ENCODE measurements at places on chromosomes 3 and 15.
A peak's percentile ranks its signal among the peaks of the same experiment; 100 is the strongest.

GRCh38 chr15:84654689-84655453 lies 788 bp upstream of the WDR73 start:
- DNase-seq, result peak; percentile 88

- DNase-seq, result no peak
These were observed 34.1 kb downstream of the MB21D2 start for GRCh38 chr3:192883512-192883911.

DNA sequence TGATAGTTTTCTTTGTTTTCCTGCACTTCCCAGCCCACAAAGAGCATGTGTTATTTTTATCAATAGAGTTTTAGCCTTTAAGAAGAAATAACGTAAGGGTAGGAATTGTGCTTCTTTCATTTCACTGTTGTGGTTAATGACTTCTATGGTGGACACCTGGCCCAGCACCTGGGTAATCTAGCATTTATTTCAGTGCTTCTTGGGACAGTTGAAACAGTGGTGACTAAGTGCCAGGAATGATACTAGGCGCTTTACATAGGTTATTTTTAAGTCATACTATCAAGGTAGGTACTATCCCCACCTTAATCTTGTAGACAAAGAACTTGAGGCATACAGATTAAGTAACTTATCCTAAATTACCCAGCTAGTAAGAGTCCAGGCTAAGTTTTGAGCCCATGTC lies 243.8 kb downstream of the SOX2 start:
- no peak for DNase-seq

GRCh38 chr3:6805236-6805635 lies 55.7 kb upstream of the GRM7 start:
- DNase-seq, result no peak

GRCh38 chr15:57216288-57216687 lies 160.0 kb upstream of the CGNL1 start:
- DNase-seq, result peak; percentile 7

DNA sequence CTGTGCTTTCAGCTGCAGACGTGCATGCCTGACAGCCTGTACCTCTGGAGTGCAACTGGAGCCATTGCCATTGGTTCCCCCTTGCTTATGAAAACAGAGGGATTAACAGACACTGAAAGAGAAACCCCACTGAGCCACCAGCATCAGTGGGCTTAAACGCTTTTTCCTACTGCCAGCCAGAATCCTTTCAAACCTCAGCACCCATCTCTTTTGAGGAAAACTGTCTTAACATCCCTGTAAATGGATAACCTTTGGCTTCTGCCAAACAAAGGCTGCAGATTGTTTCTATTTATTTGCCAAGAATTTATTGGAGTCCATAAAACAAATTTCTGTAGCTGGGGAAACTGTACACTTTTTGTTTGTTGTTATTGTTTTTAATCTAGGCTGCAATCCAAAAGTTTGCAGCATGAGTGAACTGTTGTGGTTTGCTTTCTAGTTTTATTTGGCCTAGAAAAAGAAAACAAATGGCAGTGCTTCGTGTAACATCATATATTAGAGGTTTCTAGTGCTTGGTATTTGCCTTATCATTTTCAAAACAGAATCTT lies 369.2 kb upstream of the IL12A start:
- DNase-seq, result no peak

DNA sequence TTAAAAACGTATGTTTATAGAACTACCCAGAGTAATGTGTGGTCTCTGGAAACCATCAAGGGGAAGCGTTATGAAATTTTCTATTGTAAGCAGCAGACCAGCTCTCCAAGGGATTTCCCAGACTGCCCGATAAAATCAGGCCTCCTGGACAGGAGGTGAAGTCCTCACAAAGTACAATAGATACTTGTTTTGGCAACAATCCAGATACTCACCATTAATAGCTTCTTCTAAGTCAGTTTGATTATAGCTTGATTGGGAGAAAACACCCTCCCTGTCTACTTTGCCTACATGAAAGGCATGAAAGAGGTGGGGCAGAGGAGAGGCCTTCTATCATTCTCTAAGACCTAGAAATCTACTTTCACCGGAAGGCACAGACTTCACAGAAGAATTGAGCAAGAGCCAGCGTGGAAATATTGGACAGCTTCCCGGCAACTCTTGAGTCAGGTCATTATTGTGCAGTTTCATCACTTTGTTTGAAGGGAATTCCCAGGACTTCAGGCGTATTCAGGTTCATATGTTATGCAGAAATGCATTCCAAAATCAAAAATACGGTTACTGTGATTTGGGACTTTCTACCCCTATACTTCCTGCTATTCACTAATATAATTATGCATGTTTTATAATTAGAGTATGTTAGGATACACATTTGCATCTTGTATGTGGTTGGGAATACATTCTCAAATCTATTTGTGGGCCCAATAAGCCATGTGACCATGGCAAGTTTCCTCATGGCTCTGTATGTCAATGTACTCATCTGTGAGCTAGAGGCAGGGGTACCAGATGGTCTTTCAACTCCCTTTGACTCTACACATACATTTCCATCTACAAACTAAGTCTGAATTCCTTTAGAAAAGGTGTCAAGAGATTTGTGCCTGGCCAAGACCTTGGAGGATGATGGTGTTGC lies 103.5 kb downstream of the CD47 start:
- DNase-seq, result peak; percentile 82

- no peak for DNase-seq
These were observed 404.2 kb upstream of the EPHA6 start for GRCh38 chr3:96410006-96410730.

DNA sequence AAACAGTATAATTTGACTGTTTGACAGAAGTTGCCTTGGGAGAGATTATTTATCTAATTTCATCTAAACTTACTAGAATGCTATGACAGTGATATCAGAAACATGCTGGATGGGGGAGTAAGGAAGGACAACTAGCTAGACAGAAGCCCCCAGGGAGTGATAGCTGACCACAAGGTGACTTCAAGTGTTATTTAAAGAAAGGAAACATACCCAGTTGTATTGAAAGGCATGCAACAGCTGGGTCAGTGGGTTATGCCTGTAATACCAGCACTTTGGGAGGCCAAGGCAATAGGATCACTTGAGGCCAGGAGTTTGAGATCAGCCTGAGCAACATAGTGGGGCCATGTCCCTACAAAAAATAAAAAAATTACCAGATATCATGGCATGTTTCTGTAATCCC lies 69.6 kb downstream of the SLC49A4 start:
- DNase-seq, result no peak

- no peak for DNase-seq
These were observed 2.1 kb downstream of the ITGA11 start for GRCh38 chr15:68429691-68430470.

DNA sequence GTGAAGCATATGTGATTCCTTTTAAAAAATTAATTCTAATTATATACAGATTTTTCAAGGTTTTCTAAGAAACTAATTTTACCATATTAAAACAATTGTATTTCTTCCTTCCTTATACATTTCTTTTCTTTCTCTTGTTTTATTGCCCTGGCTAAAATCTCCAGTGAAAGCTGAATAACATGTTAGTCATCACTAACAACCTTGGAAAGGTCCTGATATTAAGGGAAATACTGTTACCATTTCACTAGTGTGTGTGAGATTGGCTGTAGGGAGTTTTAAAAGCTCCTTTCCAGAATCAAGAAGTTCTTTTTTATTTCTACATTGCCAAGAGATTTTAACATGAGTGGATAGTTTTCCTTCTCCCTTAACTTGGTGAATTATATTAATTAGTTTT lies 229.7 kb upstream of the EIF1B start:
- DNase-seq, result no peak

DNA sequence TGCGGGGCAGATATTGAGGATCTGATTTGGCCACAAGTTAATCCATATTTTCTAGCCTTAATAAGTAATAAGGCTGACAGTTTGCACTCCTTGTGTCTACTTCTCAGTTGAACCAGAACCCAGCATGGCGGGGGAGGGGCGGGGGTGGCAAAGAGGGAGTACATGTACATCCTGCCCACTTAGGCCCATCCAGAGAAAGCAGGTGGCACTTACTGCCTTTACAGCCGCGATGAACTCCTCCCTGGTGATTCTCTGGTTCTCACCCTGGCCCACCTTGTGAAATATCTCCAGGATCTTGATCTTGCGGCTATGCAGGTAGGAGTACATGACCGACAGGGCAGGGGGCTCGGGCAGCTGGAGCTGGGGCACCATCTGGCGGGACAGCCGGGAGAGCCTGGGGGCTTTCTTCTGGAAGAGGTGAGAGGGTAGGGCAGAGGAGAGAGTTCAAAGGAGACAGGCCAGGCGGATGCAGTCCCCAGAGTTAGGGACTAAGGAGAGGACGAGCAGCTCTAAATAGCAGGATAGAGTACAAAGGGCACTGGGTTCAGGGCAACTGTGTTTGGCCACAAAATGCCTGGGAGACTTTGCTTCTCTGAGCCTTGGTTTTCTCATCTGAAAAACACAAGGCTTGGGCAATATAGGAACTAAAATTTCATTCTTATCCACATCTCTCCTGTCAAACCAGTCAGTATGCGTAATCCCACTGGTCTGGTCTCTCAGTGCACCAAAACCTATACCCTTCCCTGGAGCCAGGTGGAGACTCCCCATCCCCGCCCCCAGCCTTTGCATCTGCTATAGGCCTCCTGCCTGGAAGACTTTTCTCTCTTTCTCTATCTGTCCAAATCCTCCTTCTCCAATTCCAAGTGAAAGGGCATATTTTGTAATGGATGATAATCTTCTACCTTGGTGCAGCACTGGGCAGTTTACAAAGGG lies 10.1 kb downstream of the EFCAB12 start:
- no peak for DNase-seq

DNA sequence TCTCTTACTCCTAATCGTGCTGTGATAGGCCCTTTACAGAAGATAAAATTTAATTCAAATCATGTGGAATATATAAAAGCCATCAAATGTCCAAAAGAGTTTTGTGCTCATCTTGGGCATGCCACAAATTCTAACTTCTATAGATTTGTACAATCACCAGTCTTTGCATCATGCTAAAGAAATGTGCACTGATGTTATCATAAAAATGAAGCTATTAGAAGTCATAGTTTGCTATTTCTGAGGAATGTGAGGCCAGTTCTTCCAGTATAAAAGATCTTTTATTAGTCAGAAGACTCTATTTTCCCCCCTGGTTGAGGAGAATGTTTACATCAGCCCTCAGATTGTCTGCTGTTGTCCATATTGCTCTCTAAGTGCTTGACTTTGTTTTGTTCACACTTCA lies 2.1 kb upstream of the ANXA2 start:
- DNase-seq, result no peak

DNA sequence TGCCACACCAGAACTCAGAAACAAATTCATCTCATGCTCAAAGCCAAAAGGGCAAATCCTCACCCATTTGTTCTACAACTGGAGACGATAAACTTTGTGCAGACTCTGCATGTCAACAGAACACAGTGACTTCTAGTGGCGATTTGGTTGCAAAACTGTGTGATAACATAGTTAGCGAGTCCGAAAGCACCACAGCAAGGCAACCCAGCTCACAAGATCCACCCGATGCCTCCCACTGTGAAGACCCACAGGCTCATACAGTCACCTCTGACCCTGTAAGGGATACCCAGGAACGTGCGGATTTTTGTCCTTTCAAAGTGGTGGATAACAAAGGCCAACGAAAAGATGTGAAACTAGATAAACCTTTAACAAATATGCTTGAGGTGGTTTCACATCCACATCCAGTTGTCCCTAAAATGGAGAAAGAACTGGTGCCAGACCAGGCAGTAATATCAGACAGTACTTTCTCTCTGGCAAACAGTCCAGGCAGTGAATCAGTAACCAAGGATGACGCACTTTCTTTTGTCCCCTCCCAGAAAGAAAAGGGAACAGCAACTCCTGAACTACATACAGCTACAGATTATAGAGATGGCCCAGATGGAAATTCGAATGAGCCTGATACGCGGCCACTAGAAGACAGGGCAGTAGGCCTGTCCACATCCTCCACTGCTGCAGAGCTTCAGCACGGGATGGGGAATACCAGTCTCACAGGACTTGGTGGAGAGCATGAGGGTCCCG lies 199.7 kb downstream of the AKAP13 start:
- peak; percentile 82 for DNase-seq

DNA sequence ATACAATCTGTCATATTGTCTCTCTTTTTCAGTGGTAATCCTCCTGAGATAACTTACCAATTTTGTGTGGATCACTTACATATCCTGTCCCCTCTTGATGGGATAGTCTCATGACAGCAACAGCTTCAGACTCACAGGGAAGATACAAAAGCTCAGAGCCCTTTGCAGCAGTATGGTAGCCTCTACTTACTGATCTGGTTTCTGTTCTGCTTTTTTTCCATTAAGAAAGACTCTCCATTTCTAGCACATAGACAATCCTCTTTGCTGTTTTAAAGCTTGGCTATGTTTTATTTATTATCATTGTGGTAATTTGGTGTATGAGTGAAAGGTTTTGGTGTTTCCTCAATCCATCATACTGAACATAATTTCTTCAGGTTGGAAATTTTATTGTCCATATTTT lies 25.4 kb upstream of the SOX14 start:
- no peak for DNase-seq

DNA sequence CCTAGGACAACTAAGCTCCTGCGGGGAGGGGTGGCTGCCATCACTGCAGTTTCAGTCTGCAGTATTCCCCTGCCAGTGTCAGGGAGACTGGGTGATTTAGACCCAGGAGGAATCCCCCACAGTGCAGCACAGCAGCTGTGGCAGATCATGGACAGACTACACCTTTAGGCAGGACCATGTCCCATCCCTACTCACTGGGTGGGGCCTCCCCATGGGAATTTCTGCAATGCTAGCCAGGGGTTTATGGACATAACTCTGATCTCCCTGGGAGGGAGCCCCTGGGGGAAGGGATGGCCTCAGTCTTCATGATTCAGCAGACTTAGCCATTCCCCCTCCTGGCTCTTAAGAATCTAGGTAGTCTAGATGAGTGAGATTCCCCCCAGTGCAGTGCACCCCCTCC lies 130.1 kb upstream of the STAC start:
- DNase-seq, result no peak

GRCh38 chr3:137219801-137220445 lies 262.1 kb downstream of the IL20RB start:
- DNase-seq, result no peak

GRCh38 chr3:185082149-185082548 lies 70.7 kb downstream of the C3orf70 start:
- no peak for DNase-seq

GRCh38 chr15:92277776-92278175 lies 115.9 kb upstream of the ST8SIA2 start:
- DNase-seq, result peak; percentile 61

GRCh38 chr3:153173758-153174516 lies 11.9 kb downstream of the RAP2B start:
- DNase-seq, result no peak
